Vagina (tissue), 2 donors: ENCODE measurements at places on chromosomes 11 and 22. TPM values are rescaled to one million over a fixed set of nuclear protein-coding genes. Genes with fewer than 3 reads are reported as not detected.

Gene PANX1
- total RNA-seq = 18.9 TPM

Gene CDKN1C
- 67.3 TPM for total RNA-seq

DNA sequence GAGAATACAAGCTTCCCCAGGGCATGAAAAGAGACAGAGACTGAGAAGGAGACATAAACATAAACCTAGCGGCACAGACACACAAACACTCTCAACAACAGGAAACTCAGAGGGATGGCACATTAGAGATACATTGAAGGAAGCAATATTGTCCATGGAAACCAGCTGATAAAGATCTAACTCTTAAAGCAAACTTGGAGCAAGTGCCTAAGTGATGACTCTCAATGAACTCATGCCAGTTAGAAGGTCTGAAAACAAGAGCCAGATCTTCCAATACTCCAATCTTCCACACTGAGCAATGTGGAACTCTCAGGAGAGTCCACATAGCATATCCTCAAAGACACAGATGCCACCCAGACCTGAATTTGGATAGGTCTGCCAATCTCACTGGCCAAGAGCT lies 168.8 kb upstream of the ISX start:
- no peaks in the 10 kb centered on the region for H3K27me3 ChIP-seq
- DNase-seq = no peak
- no peak overlapping the region for H3K4me3 ChIP-seq
- no peaks in the 10 kb centered on the region for H3K36me3 ChIP-seq
- H3K4me1 ChIP-seq = no peaks in the 10 kb centered on the region

Gene MRTFA
- total RNA-seq = 99.4 TPM

GRCh38 chr11:103465555-103466140 lies 356.4 kb downstream of the DYNC2H1 start:
- no peak for DNase-seq
- no peak overlapping the region for H3K4me3 ChIP-seq
- no peaks in the 10 kb centered on the region for H3K27me3 ChIP-seq
- no peak overlapping the region for H3K27ac ChIP-seq
- no peaks in the 10 kb centered on the region for H3K4me1 ChIP-seq

Gene ZFP91
- total RNA-seq = 35.4 TPM

GRCh38 chr11:47587723-47588326 lies 1.3 kb downstream of the FAM180B start:
- peaks cover 15% of the 10 kb centered on the region for H3K4me1 ChIP-seq
- DNase-seq = no peak
- no peak overlapping the region for H3K4me3 ChIP-seq

Gene CCDC89
- total RNA-seq = not detected

Gene POTEH
- total RNA-seq = not detected

- H3K4me3 ChIP-seq = peak within 1 kb of the TSS; percentile 44
- H3K27ac ChIP-seq = no peak within 1 kb of the TSS
- H3K36me3 ChIP-seq = no peaks in the 10 kb centered on the region
- no peak for DNase-seq
Observed at GRCh38 chr11:17476317-17477083, at the start of gene ABCC8. TSS of gene ABCC8 (minus strand) at chr11:17476845. CDS start at chr11:17476776, 69 bp downstream.

GRCh38 chr11:72235351-72236057 lies 8.5 kb downstream of the PHOX2A start:
- H3K4me3 ChIP-seq = no peak overlapping the region
- no peak overlapping the region for H3K27ac ChIP-seq
- H3K36me3 ChIP-seq = no peaks in the 10 kb centered on the region
- peak; percentile 79 for DNase-seq

- no peak for DNase-seq
- no peaks in the 10 kb centered on the region for H3K4me1 ChIP-seq
- no peak overlapping the region for H3K27ac ChIP-seq
Observed at GRCh38 chr11:114026355-114026754, 33.2 kb upstream of the ZBTB16 start.

Gene PRODH
- total RNA-seq = 17.4 TPM
